ENCODE measurements at places on chromosomes 4 and X.

GRCh38 chr4:36196145-36196913, 48.0 kb downstream of the ARAP2 start:
- no peak for DNase-seq

DNA sequence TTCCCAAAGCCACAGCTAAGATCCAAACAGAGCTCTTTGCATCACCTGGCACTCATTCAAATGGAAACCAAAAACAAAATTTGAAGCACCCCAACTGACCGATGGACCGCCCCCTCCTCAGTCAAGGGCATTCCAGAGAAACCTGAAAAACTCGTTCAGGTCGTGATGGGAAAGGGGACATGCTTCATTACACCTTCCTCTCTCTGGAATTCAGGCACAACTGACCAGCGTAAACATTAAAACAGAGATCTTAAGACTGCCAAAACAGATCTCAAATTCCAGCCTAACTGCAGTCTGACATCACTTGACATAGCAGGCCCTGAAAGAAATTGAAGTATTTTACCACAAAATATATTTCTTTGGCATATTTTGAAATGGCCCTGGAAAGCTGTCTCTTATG, 28.5 kb downstream of the PTTG2 start:
- no peak for DNase-seq

- DNase-seq = no peak
Measured at GRCh38 chrX:142549923-142550322, 344.8 kb upstream of the MAGEC2 start.

DNA sequence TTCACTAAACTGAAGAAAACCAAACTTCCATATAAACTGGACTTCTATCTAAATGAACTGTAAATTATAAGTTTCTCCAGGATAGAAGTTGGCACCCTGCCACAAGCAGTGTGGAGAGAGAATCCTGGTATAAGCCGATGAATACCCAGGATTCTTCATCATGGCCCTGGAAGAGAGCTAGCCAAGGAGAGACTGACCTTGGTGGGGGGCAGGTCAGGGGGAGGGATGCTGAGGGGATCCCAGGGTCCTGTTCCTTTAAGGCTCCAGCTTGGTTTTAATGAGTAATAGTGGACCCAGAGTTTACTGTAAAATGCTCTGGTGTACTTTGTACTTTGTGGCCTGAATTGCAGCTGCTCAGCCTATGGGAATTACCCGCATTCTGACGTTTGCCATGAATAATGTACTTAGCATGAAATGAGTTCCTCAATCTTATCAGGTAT, 16.9 kb downstream of the RASSF6 start:
- DNase-seq = no peak

- no peak for DNase-seq
Measured at GRCh38 chrX:55187281-55187680, 32.9 kb upstream of the PAGE5 start.

- no peak for DNase-seq
Measured at GRCh38 chrX:66638591-66639500, at the start of gene EDA2R. TSS of gene EDA2R (minus strand) at chrX:66639078. CDS start at chrX:66616020, 23,058 bp downstream.

DNA sequence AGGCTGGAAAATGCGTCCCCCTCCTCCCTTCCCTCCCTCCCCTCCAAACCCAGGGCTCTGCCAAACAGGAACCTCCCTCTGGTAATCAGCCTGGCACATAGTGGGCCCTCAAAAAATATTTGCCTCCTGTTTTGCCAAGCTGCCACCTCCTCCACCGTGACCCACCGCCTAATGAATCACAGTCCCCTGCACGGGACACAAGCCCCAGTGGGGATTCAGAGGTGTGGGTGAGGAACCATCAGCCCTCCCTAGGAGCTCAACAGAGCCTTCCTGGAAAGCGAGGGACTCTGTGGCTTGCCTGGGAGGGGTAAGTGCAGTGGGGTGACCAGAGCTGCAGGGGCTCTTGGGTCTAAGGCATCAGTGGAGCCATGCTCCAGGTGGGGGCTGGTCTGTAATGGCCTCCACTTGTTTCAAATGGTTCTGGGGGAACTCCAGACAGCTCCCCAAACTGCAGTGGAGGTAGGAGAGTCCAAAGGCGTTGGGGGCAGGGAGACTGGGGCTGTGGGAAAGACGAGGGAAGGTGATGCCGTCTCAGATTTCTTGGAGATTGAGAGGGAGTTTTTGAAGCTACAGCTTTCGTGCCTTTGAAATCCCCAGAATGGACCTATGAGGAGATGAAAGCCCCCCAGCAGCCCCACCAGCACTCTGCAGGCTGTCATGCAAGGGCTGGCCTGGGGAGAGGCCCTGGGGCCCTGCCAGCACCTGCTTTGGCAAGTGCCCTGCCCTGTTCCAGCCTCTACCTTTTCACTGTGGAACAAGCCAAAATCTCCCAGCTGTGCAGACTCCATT, 1.0 kb upstream of the PPP2R2C start:
- DNase-seq = no peak

DNA sequence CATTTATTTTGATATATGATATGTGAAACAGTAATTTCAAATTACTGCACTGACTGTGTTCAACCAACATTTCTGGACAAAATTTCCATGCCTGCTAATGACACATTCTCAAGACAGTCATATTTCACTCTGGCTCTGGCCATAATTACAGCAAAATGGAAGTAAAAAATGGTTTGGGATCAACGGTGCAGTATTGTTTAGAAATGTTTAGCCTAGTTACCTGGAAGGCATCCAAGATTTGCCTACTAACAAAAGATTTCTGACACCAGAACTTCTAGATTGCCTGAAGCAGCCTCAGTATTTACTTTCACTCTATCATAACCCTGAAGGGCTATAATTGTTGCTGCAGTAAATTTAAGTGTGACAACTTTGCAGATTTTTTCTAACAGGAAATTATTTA, 416.3 kb downstream of the PCDH10 start:
- DNase-seq = no peak

- DNase-seq = no peak
Measured at GRCh38 chr4:68021185-68021584, 57.9 kb upstream of the TMPRSS11A start.

GRCh38 chrX:139931646-139932072, 1.2 kb downstream of the ATP11C start:
- no peak for DNase-seq

- DNase-seq = peak; percentile 6
Measured at GRCh38 chrX:133776072-133776471, 209.3 kb downstream of the GPC3 start.

- peak; percentile 76 for DNase-seq
Measured at GRCh38 chr4:98658287-98659105, at the start of gene TSPAN5. TSS of gene TSPAN5 (minus strand) at chr4:98658611.

DNA sequence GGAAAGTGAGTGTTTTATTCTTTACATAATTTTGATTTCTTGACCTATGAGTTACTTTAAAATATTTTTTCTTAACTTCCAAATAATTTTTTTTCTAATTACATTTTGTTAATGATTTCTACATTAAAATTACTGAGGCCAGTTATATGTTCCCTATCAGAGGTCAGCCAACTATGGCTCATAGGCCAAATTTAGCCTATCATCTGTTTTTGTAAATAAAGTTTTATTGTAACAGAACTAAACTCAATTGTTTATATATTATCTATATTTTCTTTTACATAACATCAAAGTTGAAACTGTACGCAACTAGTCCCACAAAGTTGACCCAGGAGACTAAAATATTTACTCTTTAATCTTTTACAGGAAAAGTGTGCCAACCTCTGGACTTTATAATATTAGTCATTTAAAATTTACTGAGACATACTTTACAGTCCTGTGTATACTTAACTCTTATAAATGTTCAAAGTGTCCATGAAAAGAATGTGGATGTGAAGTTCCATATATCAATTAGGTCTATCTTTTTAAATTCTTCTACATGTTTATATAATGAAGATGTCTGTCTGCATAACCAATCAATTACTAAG, 26.2 kb downstream of the ASB5 start:
- no peak for DNase-seq

Data from activated T-helper 1 cell treated with anti-CD3 and anti-CD28 coated beads, Interleukin-2, amount 50 U/mL, for 16 hours (primary cell).